ENCODE measurements at places on chromosomes 2 and 18.

DNA sequence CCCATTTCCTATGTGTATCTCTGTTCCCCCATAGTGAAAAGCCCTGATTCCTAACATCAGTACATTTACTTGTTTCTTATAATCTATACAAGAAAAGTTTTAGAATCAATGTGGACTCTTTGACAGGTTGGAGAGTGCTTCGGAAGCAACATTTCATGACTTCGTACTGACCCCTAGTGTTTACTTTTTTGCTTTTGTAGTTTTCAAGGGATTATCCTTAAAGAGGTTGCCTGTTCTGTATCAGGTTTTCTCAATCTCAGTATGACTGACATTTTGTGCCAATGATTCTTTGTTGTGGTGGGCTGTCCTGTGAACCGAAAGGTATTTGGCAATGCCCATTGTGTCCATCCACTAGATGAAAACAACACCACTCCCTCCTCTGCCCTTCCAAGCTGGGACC, 43.3 kb upstream of the SERPINB2 start:
- no peak for DNase-seq

- DNase-seq = no peak
Measured at GRCh38 chr2:28643911-28644334, 107.7 kb upstream of the PPP1CB start.

- no peak for DNase-seq
Measured at GRCh38 chr18:2981212-2981728, 31.7 kb downstream of the LPIN2 start.

DNA sequence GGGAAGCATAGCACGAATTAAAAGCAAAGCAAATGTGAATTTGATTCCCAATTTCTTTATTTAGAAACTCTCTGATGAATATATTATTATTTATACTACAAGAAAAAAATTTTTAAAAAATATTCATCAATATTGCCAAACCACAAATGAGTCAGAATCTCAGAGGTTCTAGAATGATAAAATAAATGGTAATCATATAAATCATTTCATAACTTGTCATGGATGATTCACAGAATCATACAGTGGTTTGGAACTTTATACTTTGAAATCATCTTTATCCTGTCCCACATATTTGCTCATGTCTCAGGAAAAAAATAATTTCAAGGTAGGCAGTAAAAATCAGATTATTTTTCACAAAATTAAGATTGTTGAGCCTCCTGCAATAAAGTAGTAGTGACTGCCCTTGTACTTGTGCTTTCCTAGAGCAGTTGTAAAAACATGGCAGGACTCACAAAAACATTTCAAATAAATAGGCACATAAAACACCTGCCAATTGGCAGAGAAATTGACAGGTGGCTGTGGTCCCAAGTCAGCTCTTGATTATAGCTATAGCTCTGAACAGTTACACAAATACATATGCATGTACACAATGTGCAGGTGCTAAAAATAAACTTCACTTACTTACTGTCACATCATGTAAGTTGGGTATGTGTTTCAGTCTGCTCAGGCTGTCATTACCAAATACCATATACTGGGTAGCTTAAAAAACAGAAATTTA, 273.9 kb upstream of the SESTD1 start:
- DNase-seq = peak; percentile 4

GRCh38 chr2:166115589-166115988, 12.2 kb downstream of the SCN1A start:
- DNase-seq = no peak

DNA sequence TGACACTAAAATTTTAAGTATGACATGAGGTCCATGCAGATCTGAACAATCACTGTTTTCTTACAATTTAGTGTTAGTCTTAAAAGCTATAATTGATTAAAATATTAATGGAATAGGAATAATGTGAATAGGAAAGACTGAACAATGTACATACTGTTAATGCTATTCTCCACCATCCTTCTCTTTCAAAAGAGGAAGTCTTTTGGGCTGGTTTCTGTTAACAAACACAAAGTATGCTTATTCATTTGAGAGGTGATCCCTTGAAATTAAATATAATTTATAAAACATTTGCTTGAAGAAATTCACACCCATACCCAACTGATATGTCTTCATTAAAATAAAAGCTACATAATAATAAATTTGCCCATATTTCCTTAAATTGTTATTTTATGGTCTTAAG, 2.3 kb downstream of the STPG4 start:
- DNase-seq = no peak
